ENCODE measurements at places on chromosomes 12 and 14.

- DNase-seq, result no peak
Observed at GRCh38 chr12:32155961-32156529, 49.4 kb downstream of the BICD1 start.

DNA sequence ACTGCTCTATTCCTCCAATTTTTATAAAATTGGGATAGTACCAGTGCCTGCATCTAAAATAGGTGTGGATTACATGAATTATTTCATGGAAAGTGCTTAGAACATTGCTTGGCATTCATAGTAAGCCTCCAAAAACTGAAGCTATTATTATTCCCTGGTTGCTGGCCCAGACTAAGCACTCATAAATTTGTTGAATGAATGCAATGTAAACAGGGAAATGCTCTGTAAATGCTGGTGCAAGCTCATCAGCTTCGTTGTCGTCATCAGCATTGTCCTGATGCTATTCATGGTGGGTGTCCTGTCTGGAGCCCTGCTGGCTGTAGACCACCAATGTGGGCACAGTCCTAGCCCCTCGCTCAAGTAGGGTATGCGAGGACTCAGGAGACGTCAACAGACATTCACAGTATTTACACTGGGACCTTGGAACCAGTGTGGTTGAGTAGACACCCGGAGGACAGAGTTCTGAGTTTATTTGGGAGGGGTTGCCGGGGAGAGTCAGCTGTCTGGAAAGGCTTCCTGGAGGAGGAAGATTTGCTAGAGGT is 16.5 kb downstream of the BDKRB2 start:
- no peak for DNase-seq

DNA sequence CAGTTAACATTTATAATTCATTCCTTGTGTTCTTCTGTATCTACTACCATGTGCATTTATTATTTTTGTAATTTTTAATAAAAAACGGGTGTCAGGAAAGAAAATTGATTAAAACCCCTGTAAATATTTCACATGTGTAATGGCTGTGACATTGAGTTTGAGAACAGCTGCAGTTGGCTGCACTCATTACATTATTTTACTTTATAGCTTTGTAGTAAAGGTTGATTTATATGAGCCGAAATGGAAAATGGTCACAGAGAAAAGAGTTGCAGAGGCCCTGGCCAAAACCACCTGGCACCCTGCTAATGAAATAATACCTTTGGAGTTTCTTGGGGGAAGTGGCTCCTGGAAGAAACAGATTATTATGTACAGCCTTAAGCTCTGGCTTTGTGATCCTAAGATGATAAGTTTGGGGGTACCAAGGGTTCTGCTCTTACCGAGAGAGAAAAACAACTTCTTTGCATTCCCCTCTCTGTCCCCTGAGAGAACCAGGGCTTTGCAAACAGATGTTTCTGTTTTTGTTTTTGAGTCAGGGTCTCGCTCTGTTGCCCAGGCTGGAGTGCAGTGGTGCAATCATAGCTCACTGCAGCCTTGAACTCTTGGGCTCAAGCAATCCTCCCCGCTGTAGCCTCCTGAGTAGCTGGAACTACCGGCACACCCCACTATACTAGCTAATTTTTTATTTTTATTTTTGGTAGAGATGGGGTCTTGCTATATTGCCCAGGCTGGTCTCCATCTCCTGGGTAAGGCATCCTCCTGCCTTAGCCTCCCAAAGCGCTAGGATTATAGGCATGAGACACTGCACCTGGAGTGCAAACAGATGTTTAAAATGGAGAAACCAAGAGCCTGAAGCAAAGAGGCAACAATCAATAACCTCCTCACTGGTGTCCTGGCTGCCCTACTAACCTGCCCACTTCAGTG is 9.7 kb upstream of the DYNLL1 start:
- no peak for DNase-seq

GRCh38 chr12:126668538-126668937 is 1598.4 kb upstream of the TMEM132C start:
- no peak for DNase-seq

GRCh38 chr14:65356327-65356836 is 56.1 kb upstream of the FUT8 start:
- no peak for DNase-seq

DNA sequence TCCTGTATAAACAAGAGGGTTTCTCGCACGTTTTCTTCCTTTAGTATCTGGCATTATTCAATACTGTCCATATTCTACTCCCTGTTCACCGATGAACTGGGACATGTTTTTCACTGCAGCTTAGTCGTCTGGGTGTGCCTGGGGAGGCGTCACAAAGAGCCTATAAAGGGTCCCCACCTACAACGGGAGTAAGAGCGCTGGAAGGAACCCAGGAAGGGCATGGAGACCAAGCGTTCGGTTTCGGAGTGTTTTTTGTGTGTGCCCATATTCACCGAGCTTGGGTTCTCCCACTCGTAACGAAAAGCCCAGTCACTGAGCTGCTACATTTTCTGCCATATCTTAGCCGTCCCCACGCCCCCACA is 592 bp upstream of the USP15 start:
- DNase-seq, result peak; percentile 7

DNA sequence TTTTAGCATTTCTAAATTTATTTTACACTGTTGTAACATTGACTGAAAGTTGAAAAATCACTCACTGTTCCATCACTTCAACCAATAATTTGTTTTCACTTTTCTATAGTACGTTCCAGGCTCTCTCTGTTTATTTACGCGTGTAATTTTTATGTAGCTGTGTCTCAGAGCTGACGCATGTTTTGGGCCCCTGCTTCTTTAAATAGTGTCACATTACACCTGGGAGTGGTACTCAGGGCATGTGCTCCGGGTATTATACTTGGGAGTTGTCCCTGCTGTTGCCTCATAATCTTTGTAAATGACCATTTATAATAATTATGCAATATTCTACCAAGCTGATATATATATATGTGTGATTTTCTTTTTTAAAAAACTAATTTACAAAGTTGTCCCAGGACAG is 132.8 kb upstream of the CPM start:
- no peak for DNase-seq

GRCh38 chr14:97506626-97507025 is 709.4 kb downstream of the VRK1 start:
- DNase-seq, result no peak

DNA sequence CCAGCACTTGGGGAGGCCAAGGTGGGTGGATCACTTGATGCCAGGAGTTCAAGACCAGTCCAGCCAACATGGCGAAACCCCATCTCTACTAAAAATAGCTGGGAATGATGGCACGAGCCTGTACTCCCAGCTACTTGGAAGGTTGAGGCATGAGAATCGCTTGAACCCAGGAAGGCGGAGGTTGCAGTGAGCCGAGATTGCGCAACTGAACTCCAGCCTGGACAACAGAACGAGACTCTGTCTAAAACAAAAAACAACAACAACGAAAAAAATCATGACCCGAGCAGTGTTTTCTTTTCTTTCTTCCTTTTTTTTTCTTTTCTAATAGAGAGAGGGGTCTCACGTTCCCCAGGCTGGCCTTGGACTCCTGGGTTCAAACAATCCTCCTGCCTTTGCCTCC is 3.5 kb upstream of the CSRNP2 start:
- DNase-seq, result no peak

DNA sequence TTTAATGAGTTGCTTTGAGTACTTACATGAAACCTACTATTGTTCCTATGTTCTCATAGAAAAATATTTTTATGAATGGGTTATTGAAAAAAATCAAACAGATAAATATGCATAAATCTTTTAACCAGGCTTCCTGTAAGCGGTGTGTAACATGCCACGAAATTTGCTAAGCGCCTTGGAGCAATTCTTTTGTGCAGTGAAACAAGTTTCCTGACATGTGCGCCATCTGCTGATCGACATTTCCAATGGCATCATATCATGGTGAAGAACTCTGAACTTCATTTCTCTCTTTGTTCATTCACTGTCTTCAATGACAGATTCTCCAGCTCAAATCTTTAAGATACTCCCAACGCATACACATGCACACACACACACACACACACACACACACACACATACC is 145.6 kb upstream of the NAV3 start:
- peak; percentile 75 for DNase-seq

DNA sequence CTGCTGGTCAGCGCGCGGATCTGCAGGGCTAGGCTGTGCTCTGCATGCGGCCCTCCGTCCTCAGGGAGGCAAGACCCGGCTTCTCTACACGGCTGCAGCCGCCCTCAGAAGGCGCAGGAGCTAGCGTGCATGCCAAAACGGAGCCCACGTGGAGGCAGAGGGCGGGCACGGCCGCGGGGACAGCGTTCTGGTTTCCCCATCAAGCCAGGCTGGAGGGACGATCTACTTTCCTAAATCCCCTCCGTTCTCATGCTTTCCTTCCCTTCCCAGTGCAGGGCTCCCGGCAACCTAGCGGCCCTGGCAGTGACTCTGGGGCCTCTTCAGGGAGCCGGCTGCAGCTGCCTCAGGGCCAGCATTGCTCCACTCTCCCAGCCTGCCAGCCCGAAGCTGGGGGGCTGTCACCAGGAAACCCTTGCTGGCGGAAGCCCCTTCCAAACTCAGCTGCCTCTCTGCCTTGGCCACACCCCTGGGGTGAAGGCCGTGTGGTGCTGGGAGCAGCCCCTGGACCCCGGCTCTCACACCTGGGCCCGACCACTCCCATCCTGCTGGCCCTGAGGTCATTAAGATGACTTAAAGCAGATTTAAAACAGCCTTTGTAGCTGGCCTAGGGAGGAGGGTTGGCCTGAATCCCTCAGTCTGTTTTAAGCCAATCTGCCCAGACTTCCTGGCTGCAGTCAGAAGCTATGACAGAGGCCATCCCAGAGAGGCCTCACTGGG is 9.2 kb upstream of the GOLGA3 start:
- no peak for DNase-seq

DNA sequence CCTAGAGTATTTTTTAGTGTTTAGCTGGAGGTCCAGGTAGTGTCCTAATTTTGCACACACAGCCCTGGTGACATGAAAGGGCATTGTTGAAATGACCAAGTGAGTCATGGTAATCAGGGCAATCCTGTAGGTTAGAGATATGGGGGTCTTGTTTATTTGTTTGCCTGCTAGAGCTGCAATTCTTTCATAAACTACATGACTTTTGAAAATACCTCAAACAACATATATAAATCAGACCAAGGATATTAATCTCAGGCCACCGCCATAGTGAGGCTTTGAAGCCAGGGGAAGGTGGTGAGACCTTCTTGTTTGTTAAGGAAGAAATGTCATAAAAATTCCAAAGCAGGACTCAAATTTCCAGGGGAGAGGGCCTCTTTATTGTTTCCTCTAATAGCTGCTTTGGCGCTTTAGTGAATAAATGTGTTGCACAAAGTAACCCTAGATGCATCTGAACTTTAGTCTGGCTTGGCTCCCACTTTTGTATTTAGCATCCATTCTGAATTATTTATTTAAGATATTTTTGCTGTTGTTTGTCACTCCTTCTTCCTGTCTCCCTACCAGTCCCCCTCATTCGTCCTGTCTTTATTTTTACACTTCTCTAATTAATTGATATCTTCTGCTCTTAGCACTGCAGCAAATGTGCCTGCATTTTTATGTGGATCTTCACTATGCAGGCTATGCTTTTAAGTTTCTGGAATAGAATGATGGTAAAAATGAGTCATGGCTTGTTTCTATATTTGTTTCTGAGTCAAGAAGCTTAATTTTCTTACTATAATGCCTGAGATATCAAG is 430.3 kb downstream of the RAD51B start:
- no peak for DNase-seq

DNA sequence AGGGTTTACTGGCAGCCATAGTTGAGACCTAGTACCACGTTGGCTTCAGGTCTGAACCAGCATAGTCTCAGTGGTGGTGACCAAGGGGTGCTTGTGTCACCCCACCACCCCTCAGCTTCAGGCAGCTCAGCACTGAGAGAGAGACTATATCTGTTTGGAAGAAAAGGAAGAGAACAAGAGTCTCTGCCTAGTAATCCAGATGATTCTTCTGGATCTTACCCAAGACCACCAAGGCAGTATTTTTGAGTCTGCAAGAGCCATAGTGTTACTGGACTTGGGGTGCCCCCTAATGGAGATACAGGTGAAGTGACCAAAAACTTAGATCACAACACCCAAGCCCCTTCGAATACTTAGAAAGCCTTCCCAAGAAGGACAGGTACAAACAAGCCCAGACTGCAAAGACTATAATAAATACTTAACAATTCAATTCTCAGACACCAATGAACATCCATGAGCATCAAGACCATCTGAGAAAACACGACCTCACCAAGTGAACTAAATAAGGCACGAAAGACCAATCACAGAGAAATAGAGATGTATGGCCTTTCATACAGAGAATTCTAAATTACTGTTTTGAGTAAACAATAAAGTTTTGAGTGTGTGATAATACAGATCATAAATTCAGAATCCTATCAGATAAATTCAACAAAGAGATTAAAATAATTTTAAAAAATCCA is 107.0 kb downstream of the HELB start:
- DNase-seq, result peak; percentile 41

GRCh38 chr12:48716168-48716492 is 377 bp downstream of the CCNT1 start:
- no peak for DNase-seq

DNA sequence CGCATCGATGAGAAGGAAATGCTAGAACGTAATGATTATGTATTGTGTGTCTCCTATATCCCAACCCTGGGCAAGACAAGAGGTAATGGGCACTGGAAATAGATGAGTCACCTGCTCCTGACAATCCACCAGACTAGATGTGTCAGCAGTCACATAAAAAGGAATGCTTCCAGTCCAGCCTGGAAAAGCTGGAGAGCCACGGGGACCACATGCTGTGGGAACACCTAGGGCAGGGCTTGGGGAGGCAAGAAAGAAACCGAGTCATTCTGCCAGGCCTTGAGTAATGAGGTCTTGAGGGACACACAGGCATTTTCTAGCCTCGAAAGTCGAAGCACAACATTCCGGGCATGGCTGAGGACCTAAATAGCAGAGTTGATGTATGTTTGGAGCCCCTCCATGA is 716.7 kb upstream of the TMEM132C start:
- no peak for DNase-seq

GRCh38 chr14:80577599-80577998 is 363.9 kb downstream of the CEP128 start:
- DNase-seq, result no peak

DNA sequence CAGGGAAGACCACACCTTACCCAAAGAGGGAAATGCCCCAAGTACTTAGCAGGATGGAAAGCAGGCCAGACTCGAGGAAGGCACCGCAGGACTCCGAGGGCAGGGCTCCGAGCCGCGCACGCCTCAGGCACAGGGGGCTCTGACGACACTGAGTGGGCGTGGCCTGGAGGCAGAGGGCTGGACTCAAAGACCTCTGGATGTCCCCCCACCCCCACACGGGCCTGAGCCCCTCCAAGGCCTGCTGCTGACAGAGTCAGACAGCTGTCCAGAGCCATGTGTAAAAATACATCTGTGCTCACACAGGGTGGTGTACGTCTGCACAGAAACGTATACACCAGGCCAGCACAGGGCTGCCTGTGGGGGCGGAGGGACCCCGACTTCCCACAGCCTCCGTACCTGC is 1.4 kb downstream of the AKT1 start:
- no peak for DNase-seq

- DNase-seq, result no peak
Observed at GRCh38 chr12:116556964-116557698, 2.0 kb upstream of the MAP1LC3B2 start.

Measured in smooth muscle cell of the brain vasculature (primary cell).